A549 treated with RU486 at 1 μM for 4 hours (cell line): ENCODE measurements at places on chromosomes 5 and 9. TPM values are rescaled to one million over a fixed set of nuclear protein-coding genes. Genes with fewer than 3 reads are reported as not detected.

The TGFBR1 gene
- 22.4 to 61.6 TPM (median 50.9 TPM) in 5 replicates for total RNA-seq

The SERF1A gene
- total RNA-seq: 0.98 to 2.2 TPM (median 1.3 TPM) in 5 replicates

The DND1 gene
- total RNA-seq: 0.48 to 0.94 TPM (median 0.73 TPM) in 5 replicates

The GFPT2 gene
- 45.0 to 58.8 TPM (median 54.6 TPM) in 5 replicates for total RNA-seq

The SCGB3A2 gene
- total RNA-seq: not detected in 5 replicates
